Skin of body (tissue), 3 donors: ENCODE measurements at places on chromosomes 3 and 15.

DNA sequence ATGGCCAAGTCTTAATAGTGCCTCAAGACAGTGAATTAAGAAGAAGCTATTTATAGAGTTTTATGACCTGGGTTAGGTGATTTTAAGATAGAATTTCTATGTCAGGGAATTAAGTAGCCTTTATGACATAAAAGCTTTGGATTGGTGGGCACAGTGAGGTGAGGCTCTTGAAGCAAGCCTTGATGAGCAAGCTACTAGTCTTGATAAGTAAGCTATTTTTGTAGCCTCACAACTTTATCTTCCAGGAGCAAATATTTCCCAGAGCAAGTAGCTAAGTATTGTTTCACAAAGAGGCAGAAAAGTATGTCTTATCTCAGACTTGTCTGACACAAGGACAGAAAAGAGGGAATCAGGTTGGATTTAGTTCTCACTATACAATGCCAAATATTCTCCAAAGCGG, 491.7 kb upstream of the RASGRP1 start:
- DNase-seq, result no peak

DNA sequence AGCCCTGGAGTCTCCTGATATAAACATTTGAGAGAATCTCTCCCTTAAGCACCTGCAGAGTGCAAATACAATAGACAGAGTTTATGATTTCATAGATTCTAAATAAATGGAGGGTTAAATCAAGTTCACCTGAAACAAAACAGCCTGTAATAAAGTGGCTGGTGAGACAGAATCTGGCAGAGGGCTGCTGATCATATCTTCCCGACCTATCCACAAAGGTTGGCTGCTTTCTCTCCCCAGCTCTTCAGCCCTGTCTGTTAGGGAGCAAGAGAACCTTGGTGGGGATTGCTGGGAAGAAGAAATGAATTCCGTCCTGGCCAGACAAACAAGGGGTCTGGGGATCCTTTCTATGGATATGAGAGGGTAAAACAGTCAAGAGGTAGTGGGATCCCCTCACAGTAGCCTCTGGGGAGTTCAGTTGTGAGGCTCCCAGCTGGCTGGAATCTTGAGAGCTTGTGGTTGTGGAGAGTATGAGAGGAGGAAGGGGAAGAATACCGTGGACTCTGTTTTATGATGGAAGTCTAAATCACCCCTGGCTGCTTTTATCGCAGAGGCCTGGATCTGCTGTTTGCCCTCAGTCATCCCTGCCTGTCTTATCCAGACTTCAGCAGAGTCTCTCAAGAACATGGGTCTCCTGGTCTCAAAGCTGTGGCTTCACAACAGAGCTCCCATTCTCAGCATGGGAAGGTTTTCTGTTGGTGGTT, 451.3 kb downstream of the NTRK3 start:
- DNase-seq, result no peak

DNA sequence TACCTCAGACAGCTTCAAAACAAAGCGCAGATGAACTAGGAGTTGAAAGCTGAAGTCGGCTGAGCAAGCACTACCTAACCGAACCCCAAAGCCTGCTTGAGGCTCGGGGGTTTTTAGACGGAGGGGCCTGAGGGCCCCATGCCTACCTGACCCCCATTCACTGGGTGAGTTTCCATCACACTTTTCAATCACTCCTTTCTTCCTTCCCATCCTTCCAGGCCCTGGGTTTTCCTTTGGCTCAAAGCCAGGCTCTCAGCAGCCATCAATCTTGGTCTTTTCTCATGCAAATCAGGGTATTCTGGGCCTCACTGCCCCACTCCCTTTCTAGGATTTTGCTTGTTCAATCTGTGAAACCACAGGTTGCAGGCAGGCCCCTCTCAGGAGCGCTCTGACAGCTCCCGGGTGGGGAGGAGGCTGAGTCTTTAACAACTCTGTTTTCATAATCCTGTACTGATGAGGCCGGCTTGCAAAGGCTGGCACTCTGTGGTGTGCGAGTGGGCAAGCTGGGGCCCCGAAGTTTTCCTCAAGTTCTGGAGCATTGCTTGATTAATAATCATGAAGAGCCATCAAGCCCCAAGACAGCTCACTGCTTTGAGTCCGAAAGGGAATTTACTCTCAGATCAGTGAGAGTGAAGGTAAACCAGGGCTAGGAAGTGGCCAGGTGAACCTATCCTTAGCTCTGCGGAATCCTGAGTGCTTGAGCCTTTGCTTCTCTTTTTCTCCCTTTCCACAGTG, 97.6 kb downstream of the FRMD4B start:
- DNase-seq, result no peak

GRCh38 chr15:39025321-39025720, 460.7 kb upstream of the RASGRP1 start:
- DNase-seq, result no peak

- DNase-seq, result no peak
Observed at GRCh38 chr3:127220497-127220896, 27.6 kb downstream of the PRR23E start.

DNA sequence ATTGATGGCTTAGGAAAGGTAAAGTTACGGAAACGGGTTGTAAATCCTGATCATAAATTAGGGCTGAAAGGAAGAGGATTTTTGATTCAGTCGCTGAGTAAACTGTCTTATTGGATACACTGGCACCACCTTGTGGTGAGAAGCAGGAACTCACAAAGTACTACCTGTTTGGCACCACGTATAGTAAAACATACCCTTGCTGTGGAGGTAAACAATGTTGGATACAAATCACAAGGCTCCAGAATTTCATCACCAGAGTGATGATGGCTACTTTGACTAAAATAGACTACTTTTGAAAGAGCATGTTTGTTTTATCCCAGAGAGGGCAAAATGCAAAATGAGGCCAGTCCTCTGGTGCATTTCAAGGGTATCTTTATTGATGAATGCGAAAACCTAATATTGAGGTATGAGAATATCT, 216.9 kb downstream of the IGSF11 start:
- DNase-seq, result peak; percentile 0
